Stimulated activated CD4-positive, alpha-beta T cell treated with anti-CD3 and anti-CD28 coated beads, Interleukin-4, amount 100 ng/mL, for 24 hours (primary cell): ENCODE measurements at places on chromosomes 6 and 20.
A peak's percentile ranks its signal among the peaks of the same experiment; 100 is the strongest.

GRCh38 chr6:89475634-89476033, 42.7 kb downstream of the ANKRD6 start:
- DNase-seq, result peak; percentile 10

DNA sequence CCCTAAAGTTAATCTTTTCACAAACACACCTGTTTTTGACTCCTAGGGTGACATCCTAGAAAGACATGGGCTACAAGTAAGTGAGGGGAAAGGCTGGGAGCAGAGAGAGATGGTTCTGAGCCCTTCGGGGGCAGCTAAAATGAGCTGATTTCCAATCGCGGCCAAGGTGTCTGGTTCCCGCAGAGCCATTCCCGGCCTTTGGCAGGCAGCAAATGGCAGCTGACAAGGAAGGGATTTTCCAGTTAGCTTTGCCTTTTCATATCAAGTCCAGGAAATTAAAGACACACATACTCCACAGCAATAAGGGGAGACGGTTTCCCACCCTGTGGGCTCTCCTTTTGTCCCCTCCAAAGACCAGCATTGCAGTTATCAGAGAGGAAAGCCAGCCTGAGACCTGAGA, 228.5 kb downstream of the ZMYND8 start:
- no peak for DNase-seq

- no peak for DNase-seq
Observed at GRCh38 chr20:64106435-64106961, 867 bp downstream of the NPBWR2 start.

- no peak for DNase-seq
Observed at GRCh38 chr6:135073756-135074393, 19.3 kb upstream of the HBS1L start.

DNA sequence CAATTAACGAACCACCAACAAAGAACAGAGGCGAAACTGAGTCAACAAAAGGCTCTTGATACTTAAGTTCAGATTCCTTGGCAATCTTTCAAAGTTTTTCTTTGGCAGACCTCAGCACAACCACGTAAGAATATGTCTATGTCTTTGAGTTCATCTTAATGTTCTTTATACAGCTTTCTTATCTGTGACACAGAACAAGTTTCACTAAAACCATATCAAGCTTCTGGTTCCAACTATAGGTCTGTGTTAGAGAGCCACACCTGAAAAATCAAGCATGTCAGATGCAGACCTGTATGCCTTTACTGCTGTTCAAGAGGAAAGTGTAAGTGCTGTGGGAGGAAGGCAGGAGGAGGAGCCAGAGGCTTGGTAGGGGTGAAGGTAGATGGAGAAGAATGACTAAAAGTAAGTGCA, 271.3 kb downstream of the KHDC1L start:
- DNase-seq, result no peak

DNA sequence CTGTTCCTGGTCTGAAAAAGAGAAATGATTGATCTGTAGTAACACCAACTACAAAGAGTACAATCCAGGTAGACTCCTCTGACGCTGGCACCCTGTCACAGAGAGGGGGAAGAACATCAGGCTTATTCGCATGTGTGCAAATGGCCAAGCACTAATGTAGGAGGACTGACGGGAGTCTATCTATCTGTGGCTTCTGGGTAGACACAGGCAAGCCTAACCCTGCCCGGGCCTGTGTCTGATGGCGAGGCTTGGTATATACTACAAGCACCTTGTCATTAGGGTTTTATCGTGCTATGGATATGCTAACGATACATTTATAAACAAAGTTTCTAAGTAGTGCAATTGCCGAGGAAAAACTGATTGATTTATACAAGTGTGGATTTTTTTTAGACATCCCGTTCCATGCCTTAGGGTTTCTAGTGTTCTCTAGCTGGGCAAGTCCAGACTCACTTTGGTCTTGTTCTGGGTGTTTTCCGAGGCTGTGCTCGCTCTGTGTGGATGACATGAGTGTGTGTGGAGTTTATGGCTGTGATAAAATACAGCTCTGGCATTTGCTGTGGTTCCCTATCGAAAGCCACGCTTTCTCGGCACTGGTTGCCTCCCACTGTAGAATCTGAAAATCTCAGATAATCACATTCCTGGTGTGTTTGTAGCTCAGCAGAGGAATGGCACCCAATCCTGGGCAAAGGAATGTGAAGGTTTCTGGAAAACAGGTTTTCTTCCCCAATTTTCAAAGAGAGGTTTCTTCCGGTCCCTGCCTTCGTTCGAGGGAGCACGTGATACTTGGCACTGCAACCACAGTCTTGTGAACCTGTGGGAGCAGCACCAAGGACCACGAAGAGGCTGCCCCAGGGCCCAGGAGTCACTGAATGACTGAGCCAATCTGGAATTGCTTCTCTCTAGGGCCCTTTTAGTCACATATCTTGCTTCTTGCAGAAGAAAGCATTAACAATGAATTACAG, 67.5 kb upstream of the EDN1 start:
- no peak for DNase-seq

DNA sequence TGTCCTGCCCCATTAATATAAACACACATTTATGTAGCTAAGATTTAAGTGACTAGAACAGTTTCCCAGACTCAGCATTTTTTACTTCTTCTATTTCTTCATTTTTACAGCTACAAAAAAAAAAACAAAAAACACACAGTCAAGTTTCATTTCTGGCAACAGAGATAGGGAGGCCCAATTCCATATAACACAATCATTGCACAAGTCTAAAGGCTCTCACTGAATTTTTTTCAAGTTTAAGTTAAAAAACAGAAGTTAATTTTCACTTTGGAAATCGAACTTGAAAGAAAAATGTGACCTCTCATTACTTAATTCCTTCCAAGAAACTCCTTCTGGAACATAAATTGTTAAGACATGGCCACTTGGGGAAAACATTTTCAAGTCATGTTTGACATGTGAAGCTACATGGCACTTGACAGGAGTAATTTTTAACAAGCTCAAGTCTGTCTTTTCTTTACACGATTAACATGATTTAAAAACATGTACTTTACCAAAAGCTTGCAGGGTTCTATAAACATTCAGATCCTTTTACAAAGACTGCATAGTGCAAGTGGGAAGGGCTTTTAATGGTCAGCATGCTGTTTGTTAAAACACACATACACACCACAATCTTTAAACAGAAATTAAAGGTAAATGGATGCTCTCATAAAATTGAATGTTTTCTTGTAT, 100.1 kb upstream of the CCDC28A start:
- no peak for DNase-seq

DNA sequence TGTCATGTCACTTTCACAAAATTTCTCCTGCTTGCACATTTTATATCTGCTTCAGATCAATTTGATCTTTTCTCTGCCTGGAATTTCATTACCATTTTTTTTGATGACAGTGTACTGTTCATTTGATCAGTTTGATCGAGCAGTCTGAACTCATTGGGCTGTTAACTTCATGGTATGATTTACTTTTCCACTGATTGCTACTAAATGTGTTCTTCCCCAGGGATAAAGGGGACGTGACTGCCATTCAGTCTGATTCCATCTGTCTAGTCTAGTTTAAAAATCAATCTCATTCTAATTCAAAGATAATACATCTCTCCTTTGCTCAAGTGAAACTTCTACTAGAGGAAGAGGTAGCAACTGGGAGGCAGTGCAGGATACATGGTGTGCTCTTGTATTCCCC, 21.1 kb downstream of the LAMP5 start:
- DNase-seq, result no peak

GRCh38 chr20:9454791-9455190, 59.6 kb upstream of the LAMP5 start:
- no peak for DNase-seq

- no peak for DNase-seq
Observed at GRCh38 chr6:158488065-158488464, 71.8 kb upstream of the TMEM181 start.

DNA sequence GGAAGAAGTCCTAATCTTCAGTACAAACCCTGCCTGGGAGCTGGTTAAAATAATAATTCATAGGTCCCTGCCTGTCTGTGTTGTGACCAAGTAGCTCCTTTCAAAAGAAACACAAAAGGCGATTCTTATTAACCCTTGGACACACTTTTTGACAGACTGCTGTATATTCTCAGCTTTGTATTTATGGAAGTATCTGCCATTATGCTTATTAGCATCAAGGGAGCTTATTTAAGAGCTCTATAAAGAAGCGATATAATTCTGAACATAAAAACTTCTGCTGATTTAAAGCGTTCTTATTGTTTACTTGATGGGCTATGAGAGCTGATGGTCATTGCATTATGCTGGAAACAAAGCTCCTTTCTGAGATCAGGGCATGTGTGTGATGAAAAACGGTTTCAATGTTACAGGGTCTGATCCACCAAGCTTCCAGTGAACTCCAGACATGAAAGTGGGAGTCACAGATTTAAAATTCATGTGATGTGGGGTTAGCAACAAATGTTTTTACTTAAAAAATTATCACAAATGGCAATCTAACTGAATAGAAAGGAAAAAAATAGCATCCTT, 181.8 kb upstream of the PDE10A start:
- no peak for DNase-seq

GRCh38 chr20:40335437-40335836, 353.6 kb downstream of the MAFB start:
- no peak for DNase-seq

DNA sequence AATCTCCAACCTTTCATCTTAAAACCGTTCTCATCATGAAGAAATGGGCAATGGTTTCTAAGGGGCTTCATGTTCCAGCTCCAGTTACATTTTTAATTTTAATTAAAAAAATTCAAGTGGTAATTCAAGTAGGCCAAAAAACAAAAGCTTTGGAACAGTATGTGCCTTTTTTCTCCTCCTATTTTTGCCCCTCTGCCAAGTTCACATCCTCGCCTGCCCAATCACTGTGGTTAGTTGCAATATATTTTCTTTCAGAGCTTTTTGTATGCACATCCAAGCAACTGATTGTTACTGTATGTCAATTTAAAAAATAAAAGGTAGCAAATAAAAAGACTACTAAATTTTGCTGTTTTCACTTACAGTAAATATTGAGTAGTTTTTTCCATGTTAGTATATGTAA, 99.8 kb upstream of the B3GAT2 start:
- no peak for DNase-seq

GRCh38 chr20:50321797-50322480, 131.3 kb downstream of the CEBPB start:
- no peak for DNase-seq

GRCh38 chr6:170179616-170180324, 111.1 kb downstream of the DLL1 start:
- DNase-seq, result no peak

DNA sequence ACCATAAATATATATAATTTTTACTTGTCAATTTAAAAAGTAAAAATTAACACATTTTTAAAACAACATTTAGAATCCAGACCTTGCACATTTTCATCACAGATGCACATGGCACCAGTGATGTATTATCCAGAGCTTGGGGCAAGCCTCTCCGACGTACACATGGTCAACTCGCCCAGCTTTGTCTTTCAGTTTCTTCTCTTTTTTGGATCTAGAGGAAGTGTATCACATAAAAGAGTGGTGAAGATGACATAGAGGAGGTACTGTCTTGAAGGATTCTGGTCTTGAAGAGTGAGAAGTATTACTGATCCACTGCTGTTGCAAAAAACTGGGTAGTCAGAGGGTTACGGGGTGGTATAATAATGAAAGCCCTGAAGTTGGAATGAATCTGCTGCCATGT, 46.9 kb upstream of the TAB2 start:
- DNase-seq, result no peak

DNA sequence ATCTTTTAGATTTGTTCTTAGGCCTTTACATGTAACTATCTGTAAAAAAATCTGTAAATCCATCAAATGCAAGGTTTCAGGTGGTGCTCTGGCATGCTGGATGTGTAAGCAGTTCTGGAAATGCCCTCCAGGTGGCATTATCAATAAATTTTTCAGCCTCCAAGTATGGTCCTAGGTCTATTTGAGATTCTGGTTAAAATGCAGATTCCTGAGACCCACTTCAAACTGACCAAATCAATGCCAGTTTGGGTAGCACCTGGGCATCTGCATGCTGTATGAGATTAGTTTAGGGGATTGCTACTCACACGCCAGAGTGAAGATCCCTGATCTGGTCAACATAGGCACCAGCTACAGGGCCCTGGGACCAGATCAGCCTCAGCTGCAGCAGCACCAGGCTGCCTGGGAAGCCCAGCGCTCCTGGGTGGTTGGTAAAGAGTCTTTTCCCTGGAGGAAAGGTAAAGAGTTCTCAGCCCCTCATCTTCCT, 507.3 kb upstream of the CITED2 start:
- peak; percentile 15 for DNase-seq
